Stimulated activated CD4-positive, alpha-beta T cell treated with anti-CD3 and anti-CD28 coated beads, Interleukin-2, amount 100 ng/mL, for 24 hours (primary cell): ENCODE measurements at places on chromosomes 7 and 10.

GRCh38 chr7:138500892-138501291 lies 40.8 kb downstream of the TRIM24 start:
- DNase-seq: no peak

- DNase-seq: no peak
Observed at GRCh38 chr7:149789101-149789500, 15.7 kb upstream of the ZNF467 start.

DNA sequence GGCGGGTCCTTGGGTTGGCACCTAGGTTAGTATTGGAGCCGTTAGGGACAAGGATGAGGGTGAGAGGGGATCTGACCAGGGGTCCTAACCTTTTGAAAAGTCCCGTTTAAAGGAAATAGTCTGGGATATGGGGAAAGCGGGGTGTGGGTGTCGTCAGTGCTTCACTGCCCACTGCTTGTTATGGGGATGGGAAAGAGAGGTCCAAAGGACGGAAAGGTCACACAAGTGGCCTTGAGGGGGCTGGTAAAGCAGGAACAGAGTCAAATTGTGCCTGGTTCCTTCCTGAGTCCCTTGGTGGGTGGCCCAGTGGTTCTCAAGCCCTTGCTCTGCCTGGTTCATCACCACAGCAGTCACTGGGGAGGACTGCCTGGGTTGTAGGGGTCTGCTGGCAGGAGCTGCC lies 2.6 kb upstream of the ZNF775 start:
- no peak for DNase-seq

GRCh38 chr10:15088428-15089261 lies at the start of gene ACBD7:
ACBD7 (minus strand) TSS chr10:15088776; CDS start chr10:15088728, 48 bp downstream.
- peak; percentile 83 for DNase-seq

- DNase-seq: peak; percentile 34
Observed at GRCh38 chr10:60032723-60033122, 126.4 kb upstream of the CCDC6 start.

GRCh38 chr7:1560620-1561031 lies 4.6 kb upstream of the TMEM184A start:
- no peak for DNase-seq

DNA sequence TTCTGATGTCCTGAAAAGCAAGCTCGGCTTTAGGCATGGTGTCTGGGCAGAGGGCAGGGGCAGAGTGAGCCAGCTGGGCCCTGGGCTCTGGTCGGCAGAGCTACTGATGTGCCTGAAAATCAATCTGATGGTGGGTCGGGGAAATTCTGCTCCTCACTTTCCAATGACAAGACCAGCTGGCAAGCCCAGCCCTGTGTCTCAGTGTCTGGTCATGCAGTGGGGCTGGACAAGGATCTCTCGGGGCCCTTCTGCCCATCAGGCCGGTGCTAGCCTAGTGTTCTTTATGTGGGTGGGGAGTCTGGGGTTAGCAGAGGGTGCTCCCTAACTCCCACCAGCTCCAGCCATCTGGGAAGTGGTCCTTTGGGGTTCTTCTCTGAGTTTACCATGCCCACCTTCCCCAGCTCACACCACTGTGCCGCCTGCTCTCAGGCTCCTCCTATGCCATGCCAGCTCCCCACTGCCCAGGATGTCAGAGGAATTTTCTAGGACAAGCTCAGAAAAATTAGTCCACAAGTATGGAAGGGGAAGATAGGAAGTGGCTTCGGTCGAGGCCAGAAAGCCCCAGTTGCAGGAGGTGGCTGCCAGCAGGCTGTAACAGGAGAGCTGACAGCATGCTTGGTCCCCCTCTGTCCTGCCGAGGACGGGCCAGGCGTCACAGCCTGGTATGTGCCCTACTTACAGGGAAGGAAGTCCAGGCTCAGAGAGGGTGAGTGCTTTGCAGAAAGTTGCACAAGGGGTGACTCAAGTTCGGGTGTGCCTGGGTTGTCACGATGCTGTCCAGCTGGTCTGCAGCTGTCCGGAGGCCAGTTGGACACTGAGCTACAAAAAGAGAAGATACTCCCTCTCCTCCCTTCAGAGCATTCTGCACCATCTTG lies 135.2 kb downstream of the ADCY1 start:
- DNase-seq: no peak

- no peak for DNase-seq
Observed at GRCh38 chr7:47484923-47485639, 96.8 kb downstream of the TNS3 start.
